DMS153 (cell line): ENCODE measurements at places on chromosomes 7 and 10.
A peak's percentile ranks its signal among the peaks of the same experiment; 100 is the strongest.

DNA sequence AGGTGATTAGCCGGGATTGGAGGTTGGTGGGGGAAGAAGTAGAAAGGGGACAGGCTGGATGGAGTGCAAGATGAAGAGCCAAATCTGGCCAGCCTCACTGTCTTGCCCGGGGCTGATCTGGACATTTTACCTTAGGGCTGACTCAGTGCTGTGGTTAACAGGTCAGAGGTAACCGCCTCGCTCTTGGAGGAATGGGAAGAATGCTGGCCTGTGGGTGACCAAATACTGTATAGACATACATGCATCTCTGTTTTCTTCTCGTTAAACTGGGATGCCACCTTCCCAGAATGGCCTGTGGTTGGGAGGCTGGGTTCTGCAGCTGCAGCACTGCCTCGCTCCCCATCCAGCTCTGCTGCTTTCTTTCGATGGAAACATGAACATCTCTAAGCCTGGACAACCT, 120.0 kb downstream of the SEC23IP start:
- no peak for DNase-seq

GRCh38 chr7:143960813-143961610, 6.4 kb downstream of the OR2F1 start:
- DNase-seq, result no peak

DNA sequence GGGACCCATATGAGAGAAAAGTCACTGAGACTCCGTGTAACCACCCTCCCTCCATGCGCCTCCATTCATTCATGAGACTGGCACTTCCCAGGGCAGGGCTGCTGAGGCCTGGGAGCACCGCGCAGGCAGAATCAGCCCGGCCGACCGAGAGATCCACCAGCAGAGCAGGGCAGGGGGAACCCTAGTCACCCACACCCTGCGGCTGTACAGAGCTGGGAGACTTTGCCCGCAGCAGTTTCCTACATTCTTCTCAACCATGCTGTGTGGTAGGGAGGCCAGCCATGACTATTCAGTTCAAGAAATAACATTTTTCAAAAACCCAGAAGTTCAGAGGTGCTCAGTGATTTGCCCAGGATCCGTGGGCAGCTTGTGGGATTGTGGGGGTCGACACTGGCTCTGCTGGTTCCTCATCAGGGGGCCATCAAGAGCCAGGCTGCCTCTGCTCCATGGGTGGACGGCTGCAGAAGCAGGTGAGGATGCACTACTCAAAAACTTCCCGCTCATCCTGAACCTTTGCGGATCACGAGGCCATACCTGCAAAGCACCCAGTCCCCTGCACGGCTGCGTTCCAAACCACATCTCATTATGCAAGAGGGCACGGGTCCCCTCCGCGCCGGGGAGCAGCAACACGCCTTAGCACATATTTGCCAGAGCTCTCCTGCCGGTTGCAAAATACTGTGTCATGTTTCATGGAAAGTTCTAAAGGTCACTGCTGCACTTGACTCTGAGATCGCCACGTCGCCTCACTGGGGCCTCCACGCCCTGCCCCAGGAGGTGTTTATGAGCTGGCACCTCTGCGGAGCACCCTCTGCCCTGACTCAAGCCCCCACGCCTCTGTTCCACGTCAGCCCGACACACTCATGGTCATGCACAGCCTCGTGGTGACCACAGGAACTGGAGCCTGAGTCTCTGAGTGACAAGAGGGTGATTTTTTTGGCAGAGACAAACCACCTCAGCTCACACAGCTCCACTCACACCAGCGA, 132.0 kb downstream of the PRKAG2 start:
- DNase-seq, result peak; percentile 18

DNA sequence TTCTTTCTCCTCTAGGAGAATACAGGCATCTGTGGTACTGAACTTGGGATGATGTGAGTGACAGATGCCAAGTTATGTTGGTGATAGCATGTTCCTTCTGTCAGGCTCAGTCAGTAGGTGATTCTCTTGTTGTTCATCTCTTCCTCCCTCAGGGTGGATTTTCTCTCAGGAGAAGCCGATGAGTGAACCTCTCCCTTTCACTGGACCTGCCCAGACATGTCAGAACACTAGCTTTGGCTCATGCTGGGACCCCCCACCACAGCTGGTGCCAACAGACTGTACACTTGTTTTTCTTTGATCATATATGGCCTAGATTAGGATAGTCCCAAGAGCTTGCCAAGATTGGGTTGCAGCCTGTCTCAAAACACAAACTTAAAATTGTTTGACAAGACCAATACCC, 129.4 kb downstream of the BMPER start:
- no peak for DNase-seq

DNA sequence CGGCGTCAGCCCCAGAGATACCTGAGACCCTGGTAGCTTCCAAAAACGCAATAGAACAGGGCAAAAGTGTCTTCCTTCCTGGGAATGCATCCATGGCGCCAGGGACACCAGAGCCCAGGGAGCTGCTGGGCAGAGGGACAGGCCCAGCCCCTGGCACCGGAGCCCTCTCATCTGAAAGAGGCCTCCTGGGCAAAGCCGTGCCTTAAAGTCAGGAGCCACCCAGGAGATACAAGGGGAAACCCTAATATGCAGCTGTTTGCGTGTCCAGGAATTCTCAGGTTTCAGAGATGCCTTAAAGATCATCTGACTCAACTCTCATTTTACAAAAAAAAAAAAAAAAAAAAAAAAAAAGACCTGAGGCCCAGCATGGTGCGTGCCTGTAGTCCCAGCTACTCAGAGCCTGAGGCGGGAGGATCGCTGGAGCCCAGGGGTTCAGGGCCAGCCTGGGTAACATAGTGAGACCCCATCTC, 28.0 kb downstream of the NUDT1 start:
- no peak for DNase-seq

- DNase-seq, result no peak
These were observed 112.9 kb downstream of the LHPP start for GRCh38 chr10:124574456-124575070.

DNA sequence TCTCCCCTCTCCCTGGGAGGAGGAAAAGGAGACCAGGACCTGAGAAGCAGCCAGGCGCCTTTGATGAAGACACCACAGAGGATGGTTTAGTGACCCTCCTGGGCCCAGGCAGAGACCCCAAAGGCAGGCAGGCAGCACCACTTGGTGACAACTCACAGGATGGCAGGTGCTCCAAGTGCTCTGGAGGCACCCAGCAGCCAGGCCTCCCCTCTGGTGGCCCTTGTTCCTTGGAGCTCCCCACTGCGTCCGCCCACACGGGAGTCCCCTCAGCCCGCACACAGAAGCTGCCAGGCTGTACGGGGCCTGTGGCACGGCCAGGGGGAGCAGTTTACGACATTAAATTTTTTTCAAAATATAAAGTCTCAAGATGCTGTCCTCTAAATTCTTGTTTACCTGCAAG, 607.1 kb upstream of the FOXK1 start:
- no peak for DNase-seq

DNA sequence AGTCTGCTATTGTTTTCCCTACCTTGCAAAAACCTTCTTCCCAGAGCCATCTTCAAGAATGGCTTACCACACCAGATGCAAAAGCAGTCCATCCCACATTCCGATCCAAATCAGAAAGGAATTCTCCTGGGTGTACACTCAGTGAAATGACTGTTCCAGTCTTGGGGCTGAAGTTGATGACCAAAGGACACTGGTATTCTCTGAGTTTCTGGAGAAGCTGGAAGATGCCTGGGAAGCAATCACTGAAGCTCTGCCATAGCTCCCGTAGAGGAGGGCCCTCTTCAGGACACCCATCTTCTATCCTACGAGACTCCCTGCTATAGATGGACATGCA, 155.7 kb downstream of the LCOR start:
- DNase-seq, result no peak

GRCh38 chr7:47352394-47352968, 229.4 kb downstream of the TNS3 start:
- DNase-seq, result no peak

DNA sequence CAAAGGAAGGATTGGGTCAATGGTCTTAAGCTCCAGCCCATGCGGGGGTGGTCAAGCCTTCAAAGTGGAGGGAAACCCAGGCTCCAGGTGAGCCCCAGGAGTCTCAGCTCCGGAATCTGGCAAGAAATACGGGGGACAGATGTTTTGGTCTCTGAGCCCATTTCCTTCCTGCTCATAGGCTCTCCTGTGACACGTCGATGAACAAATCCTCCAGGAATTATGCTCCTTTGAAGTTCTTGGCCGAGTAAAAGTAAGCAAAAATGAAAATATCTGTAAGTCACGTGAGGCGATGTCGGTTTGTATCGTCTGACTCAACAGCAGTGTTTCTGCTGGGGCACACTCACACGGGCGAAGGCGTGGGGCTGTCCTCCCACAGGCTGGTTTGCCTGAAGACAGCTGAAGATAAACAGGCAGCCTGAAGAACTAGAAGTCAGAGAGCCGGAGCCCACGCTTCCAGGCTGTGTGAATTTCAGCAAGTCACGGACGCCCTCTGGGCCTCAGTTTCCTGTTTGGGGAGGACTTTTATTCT, 52.6 kb upstream of the SMNDC1 start:
- no peak for DNase-seq

GRCh38 chr7:130789436-130789835, 55.4 kb upstream of the KLF14 start:
- no peak for DNase-seq

DNA sequence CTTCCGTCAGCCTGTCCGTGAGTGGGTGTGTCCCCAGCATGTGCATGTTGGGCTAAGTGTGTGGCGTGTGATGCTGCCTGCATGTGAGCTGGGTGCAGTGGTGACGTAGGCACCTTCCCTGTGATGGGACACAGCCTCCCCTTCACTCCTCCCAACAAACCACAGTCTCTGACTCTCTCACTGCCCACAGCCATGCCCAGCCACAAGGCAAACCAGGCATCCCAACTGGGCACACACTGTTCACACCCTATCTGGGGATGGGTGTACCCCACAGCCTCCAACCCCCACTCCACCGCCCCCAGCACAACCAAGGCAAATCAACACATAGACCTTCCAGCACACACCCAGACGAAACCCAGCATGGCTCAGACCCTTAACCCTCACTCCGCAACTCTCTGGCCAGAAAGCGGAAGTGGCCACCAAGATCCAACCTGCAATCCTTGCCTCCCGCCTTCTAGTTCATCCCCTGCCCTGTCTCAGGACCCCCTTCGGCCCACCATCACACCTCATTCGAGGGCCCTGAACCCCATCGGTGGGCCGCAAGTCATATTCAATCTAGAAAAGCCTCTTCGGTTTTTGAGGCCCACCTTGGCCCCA, 10.4 kb downstream of the PSD start:
- no peak for DNase-seq

- DNase-seq, result no peak
These were observed 87.5 kb upstream of the PDCD4 start for GRCh38 chr10:110784198-110784597.

GRCh38 chr10:3660753-3661152, 124.3 kb downstream of the KLF6 start:
- DNase-seq, result no peak

DNA sequence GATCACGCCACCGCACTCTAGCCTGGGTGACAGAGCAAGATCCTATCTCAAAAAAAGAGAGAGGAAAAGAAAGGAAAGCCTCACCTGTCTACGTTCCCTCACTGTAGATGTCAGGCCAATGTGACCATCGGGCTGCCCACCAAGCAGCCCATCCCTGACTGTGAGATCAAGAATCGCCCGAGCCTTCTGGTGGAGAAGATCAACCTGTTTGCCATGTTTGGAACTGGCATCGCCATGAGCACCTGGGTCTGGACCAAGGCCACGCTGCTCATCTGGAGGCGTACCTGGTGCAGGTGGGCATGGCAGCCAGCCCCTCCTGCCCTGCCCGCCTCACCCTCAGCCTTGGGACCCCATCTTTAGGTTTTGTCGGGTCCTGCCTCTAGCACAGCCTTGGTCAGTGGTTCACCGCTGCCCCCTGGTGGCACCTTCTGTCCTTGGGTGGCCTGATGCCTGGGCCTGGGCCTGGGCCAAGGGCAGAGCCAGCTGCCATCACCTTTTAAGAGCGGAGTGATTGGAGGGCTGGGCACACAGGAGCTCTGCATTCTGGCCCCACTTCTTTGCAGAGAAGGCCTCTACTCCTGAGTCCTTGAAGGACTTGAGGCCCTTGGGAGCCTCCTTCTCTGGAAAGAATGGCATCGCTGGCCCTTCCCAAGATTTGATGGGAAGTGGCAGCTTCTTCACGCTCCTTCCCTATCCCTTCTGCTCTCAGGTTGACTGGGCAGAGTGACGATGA, 14.4 kb upstream of the AHCYL2 start:
- peak; percentile 10 for DNase-seq

DNA sequence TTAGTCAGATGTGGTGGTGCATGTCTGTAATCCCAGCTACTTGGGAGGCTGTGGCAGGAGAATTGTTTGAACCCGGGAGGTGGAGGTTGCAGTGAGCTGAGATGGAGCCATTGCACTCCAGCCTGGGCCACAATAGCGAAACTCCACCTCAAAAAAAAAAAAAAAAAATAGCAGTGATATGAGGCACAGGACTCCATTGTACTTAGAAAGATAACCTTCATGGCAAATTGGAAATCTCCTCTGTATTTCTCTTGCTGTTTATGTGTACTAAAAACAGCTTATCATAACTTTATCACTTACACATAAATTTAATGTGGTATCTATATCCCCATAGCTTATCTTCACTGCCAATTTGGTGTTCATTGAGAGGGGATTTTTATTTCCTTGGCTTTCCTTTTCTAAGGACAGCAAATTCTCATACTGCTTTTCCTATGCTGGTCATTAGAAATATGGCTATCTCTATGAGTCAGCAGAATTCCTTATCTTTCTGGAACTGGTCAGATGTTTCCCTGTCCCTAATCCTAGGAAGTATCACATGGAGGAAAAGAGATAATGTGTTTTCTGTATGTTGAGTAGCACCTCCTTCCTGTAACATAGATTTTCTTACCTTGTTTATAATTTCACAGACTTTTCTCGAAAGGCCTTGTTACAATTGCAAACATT, 40.6 kb upstream of the ZEB1 start:
- no peak for DNase-seq

- DNase-seq, result no peak
These were observed 68.0 kb downstream of the EXOC4 start for GRCh38 chr7:133320891-133321290.

GRCh38 chr10:72889391-72889831, 4.1 kb upstream of the OIT3 start:
- peak; percentile 85 for DNase-seq

- no peak for DNase-seq
These were observed 209.4 kb downstream of the CELF2 start for GRCh38 chr10:11227103-11227502.

- no peak for DNase-seq
These were observed 223.6 kb downstream of the GATA3 start for GRCh38 chr10:8278099-8278498.

- no peak for DNase-seq
These were observed 31.5 kb upstream of the KMT2E start for GRCh38 chr7:104982308-104983075.

- DNase-seq, result no peak
These were observed 3.0 kb downstream of the VIPR2 start for GRCh38 chr7:159141660-159142059.

DNA sequence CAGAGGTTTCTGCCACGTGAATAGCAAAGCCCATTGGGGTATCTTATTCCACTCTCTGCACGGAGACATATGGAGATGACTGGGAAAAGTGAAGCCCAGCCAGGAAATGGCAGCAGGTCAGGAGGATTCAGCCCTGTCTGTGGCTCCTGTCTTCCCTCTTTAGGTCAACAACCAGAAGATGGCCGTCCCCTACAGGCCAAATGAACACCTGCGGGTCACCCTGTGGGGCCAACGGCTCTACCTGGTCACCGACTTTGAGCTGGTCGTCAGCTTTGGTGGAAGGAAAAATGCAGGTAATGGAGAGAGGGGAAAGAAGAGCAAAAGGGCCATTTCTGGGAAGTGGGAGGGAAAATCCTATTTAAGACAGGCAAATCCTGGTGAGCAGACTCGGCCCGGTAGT, 38.3 kb downstream of the EPHB4 start:
- DNase-seq, result no peak
